ENCODE measurements at places on chromosomes 13 and 19. TPM values are rescaled to one million over a fixed set of nuclear protein-coding genes. Genes with fewer than 3 reads are reported as not detected.

RTBDN gene
- not detected for total RNA-seq

KLF2 gene
- 11.2 TPM for total RNA-seq

NFKBIB gene
- total RNA-seq: 25.2 TPM

CYP2F1 gene
- not detected for total RNA-seq

TNFSF13B gene
- 8.1 TPM for total RNA-seq

TEX29 gene
- not detected for total RNA-seq

FXYD1 gene
- 0.66 TPM for total RNA-seq

DNAAF3 gene
- 0.66 TPM for total RNA-seq

LMTK3 gene
- not detected for total RNA-seq

FUT2 gene
- not detected for total RNA-seq

ARHGEF18 gene
- total RNA-seq: 48.6 TPM

GARIN5B gene
- not detected for total RNA-seq

MAP4K1 gene
- 0.72 TPM for total RNA-seq

ZNF766 gene
- 7.6 TPM for total RNA-seq

ABHD13 gene
- 11.7 TPM for total RNA-seq

NKPD1 gene
- total RNA-seq: under 0.01 TPM

ZNF615 gene
- 12.7 TPM for total RNA-seq

FAM98C gene
- total RNA-seq: 11.2 TPM

ERICH6B gene
- not detected for total RNA-seq

ARRDC2 gene
- total RNA-seq: 8.9 TPM

CTU1 gene
- total RNA-seq: 5.9 TPM

SIGLEC8 gene
- total RNA-seq: not detected

LRG1 gene
- total RNA-seq: under 0.01 TPM

SELENOV gene
- total RNA-seq: not detected

NACC1 gene
- 85.6 TPM for total RNA-seq

ZNF573 gene
- 3.3 TPM for total RNA-seq

ADAMTS10 gene
- total RNA-seq: 19.3 TPM

WDR88 gene
- not detected for total RNA-seq

SOHLH2 gene
- total RNA-seq: 0.72 TPM

IL12RB1 gene
- total RNA-seq: 0.43 TPM
